Fibroblast of skin of left biceps (primary cell): ENCODE measurements at places on chromosomes 7 and 10.

- DNase-seq = no peak
These were observed 29.5 kb downstream of the NAMPT start for GRCh38 chr7:106255246-106255645.

GRCh38 chr7:38686888-38687287 is 55.7 kb upstream of the AMPH start:
- DNase-seq = no peak

GRCh38 chr10:126268013-126268920 is 120.0 kb downstream of the ADAM12 start:
- DNase-seq = no peak

- DNase-seq = no peak
These were observed 24.3 kb downstream of the PDZD8 start for GRCh38 chr10:117350909-117351308.

DNA sequence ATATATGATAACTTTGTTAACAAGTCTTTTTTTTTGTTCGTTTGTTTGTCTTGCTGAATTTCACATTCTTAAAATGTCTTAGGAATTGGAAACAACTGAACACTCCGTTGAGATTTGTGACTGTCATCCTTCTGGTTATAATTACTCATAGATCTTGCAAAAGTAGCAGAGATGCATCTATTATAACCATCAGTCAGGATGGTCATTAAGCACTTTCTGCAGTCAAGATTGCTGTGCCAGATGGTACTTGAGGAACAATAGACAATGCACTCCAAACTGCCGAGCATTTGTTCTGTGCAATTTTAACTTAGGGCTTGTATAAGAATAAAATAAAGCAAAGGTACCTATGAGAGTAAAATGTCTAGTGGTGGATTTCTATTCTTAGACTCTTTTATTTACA is 710.1 kb upstream of the KCND2 start:
- no peak for DNase-seq

GRCh38 chr7:99498546-99498944 is 1.5 kb downstream of the ZNF394 start:
- no peak for DNase-seq

- no peak for DNase-seq
These were observed 21.5 kb downstream of the C10orf53 start for GRCh38 chr10:49700997-49701396.

- DNase-seq = no peak
These were observed 41.0 kb downstream of the VWA2 start for GRCh38 chr10:114279901-114280644.

DNA sequence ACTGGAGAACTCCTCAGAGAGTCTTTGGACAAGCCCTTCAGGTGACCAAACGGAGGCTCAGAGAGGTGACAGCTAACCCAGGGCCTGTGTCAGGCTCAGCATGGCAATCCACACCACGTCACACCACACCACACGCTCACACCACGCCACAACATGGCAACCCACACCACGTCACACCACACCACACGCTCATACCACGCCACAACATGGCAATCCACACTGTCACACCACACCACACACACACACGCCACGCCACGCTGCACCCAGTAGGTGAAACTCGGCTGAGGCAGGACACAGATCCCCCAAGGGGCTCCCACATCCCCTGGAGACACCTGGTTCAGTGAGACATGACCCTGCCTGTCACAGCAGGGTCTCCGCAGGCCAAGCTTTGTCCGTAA is 107.3 kb downstream of the PDGFA start:
- no peak for DNase-seq

- DNase-seq = no peak
These were observed 3.8 kb downstream of the GRM3 start for GRCh38 chr7:86647385-86648094.

DNA sequence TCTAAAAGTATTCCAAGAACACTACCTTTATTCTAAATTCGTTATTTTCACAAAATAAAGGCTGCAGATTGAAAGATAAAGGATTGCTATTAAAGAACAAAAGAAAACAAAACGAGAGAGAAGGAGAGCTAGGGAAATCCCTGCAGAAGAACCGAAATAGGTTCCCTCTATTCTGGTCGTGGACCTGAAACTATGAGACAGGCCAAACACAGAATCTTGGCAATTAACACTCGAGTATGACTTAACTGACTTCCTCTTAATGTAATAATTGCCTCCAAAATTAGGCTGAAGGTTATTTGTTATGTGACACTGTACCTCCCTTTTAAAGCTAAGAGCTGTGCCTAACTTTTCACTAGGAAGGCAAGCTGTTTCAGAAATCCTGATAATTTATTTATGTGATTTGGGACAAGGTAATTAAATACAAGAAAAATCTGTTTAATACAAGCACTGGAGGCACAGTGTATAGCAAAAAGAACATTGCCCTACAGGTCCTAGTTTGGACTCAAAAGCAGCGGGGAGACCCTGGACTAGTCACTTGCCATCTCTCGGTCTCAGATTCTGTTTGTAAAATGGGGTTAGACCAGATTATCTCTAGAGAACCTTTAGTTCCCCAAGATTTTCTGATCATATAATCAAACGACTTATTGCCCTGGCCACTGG is 11.6 kb downstream of the NAMPT start:
- no peak for DNase-seq

DNA sequence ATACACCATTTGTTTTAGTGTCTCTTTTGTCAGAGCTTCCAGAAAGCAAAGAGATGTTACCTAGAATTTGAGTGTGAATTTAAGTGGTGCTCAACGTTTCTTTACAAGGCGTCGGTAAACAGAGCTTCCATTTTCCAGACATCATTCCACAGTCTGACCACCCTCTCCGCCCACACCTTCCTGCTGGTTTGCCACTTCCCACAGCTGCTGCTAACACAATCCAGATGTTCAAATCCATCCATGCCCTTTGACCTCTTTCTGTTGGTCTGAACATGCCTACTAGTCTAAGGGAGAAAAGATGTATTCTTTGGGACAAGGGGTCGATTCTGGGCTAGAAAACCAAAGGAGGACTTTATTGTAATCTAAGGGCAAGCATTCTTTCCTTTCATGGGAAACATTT is 86.1 kb downstream of the FAM107B start:
- DNase-seq = peak; percentile 17

DNA sequence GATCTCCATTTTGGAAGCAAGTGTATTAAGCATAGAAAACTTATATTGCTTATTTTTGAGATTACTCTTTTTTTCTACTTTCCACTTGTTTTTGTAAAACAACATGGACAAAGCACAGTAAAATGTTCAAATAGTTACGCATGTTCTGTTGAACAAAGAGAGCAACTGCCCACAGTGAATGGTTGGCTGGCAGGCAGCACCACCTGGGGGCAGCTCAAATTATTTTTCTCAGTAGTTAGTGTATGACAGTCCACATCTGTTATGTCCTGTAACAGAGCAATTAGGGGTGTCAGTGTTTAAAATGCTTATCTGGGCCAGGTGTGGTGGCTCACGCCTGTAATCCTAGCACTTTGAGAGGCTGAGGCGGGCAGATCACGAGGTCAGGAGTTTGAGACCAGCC is 46.1 kb upstream of the CACUL1 start:
- no peak for DNase-seq

GRCh38 chr7:100545360-100546128 is 6.5 kb downstream of the AGFG2 start:
- peak; percentile 66 for DNase-seq

GRCh38 chr10:1324903-1325302 is 268.7 kb downstream of the WDR37 start:
- no peak for DNase-seq

DNA sequence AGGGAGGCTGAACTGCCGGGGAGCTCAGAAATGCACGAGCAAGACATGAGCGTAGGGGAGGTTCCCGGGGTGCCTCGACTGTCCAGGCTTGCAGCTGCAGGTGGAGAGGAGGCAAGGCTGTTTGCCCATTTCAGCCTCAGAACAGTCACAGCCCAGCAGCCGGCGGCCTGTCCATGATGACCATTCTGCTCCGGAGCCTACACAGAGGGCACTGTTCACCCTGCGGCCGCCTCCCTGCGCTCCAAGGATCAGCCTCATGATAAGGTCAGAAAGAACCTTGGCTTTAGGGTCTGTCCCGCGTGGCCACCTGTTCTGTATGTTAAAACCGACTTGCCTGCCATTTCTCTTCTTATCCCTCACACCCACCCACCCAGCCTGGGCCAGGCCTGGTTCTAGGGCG is 21.9 kb upstream of the CFAP46 start:
- DNase-seq = no peak

- no peak for DNase-seq
These were observed 130.9 kb downstream of the RSU1 start for GRCh38 chr10:16686054-16686902.

DNA sequence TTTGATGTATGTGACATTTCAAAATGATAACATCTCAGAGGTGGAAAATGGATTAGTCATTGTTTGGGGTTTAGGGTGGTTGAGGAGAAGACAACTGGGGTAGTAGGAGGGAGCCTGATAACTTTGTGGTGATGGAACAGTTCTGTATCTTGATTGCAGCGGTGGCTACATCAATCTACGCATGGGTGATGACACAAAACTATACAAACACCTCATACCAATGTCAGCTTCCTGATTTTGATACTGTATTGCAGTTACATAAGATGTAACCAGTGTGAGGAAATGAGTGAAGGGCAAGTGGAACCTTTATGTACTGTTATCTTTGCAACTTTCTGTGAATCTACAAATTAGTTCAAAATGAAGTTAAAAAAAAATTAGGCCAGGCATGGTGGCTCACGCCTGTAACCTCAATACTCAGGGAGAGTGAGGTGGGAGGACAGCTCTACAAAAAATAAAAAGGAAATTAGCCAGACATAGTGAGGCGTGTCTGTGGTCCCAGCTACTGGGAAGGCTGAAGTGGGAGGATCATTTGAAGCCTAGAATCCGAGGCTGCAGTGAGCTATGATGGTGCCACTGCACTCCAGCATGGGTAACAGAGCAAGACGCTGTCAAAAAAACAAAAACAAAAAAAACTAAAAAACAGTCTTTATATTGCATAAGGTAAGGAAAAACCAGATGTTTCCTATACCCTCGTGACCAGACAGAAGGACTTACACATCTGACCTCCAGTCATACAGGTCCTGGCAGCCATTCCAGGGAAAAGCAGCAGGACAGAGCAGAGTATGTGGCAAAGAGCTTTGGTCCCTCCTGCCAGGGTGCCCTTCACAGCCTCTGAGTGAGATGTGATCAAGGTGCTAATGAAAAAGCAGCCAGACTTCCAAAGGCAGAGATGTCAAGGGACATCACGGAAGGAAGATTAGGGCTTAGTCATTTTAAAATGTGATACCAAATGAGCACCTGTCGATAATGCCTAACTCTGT is 50.8 kb downstream of the CYTH3 start:
- DNase-seq = no peak

DNA sequence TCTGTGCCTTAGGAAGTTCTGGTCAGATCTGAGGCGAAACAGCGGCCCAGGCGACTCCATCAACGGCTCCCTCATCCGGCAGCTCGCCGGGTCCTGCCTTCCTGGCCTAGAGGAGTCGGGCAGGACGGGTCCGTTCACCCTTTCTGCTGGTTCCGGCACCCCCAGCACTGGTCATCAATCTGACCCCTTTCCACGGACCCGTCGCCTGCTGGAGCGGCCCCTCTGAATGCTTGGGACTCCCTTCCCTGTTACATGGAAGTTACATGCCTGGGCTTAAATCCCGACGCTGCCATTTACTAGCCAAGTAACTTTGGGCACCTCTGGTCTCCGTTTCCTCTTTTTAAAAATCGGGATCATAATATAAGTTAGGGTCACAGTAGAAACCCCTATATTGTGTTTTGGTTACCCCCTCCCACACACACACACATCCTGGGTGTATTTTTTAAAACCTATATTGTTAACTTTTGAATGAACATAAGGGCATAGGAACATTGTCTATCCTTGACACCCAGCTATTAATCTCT is 607 bp upstream of the GGCT start:
- DNase-seq = no peak

GRCh38 chr7:157516911-157517781 is 180.3 kb downstream of the DNAJB6 start:
- no peak for DNase-seq

DNA sequence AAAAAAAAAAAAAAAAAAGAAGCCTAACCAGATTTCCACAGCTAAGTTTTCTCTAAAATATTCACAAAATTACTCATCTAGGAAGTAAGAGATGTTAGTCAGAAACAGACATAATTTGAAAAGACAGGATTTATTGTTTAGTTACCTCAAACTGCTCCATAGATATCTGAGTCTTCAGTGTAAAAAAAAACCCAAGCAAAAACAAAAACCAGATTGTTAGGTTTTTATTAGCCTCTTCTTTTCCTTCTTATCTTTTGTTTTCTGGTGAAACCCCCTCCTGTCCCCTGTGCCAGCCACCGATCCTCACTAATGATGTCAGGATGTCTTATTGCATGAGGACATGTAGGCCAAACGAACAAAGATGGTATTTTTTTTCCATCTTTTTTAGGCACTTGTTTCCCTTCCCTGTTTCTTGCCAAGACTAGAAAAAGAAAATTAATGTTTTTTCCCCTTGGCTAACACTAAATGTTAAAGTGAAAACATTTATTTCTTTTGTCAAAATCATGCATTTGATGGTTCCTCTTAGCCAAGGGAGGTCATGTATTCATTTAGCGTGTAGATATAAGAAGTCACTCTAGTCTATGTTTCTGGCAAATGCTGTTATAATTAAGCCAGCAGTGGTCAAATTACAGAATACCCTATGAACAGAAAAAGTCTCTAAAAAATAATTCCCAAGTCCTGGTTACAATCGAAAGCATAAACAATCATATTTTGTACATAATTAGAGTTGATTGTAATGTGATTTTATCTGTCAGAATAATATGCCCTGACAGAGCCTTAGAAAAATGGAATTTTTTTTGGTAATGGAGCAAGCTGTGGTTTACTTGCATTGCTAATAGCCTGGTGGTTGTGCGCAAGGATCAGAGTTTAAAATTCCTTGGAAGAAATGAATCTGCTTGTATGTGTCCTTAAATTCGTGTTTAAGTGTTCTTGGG is 702.4 kb upstream of the FZD8 start:
- no peak for DNase-seq

DNA sequence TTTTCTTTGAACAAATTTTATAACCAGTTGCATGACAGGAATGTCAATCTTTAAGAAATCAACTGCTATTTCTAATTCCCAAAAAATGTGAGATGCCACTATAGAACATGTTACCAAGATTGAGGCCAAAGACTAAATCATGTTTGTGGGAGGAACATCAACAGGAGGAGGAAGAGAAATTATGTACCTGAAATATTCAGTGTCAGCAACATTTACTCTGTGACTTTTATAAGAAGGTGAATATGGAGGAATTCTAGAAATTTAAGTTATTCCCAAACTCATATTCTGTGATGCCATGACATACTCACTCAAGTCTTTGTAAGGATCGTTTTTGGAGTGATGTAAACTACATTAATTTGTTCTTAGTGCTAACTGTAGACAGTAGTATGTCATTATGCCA is 408.4 kb downstream of the SH2D4B start:
- no peak for DNase-seq

DNA sequence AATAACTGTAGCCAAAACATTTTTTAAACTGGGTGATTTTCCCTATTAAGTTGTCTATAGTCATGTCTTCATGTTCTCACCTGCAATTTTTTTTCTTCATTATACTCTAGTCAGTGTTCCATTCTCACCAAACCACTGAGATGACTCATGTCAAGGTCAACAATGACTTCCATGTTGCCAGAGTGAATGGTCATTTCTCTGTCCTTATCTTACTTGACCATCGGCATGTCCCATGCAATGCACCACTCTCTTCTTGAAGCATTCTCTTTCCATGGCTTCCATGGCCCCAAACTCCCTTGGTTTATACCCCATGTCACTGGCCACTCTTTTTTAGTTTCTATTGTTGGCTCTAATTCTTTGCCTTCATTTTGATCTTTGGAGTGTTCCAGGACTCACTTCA is 173.9 kb downstream of the PPP1R17 start:
- DNase-seq = no peak
